CD4-positive, alpha-beta T cell treated with Interleukin-12 subunit alpha and Interleukin-12 subunit beta, for 1 hour (primary cell): ENCODE measurements at places on chromosomes 1 and 21.

- no peak for DNase-seq
Measured at GRCh38 chr1:19361611-19362147, 49.6 kb downstream of the SLC66A1 start.

DNA sequence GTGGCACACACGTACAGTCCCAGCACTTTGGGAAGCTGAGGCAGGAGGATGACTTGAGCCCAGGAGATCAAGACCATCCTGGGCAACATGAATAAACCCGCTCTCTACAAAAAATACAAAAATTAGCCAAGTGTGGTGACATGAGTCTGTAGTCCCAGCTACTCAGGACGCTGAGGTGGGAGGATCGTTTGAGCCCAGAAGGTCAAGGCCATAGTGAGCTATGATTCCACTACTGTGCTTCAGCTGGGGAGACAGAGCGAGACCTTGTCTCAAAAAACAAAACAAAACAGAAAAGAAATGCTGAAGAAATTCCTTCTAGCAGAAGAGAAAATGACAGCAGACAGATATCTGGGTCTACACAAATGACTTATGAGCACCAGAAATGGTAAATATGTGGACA lies 10.3 kb downstream of the ALDH9A1 start:
- DNase-seq, result no peak

GRCh38 chr21:35254765-35255138 lies 205.7 kb upstream of the RUNX1 start:
- DNase-seq, result no peak

- no peak for DNase-seq
Measured at GRCh38 chr1:204931768-204932572, 61.3 kb downstream of the NFASC start.

- DNase-seq, result no peak
Measured at GRCh38 chr1:191869790-191870312, 288.4 kb upstream of the RGS18 start.

GRCh38 chr1:1577367-1578011 lies 2.8 kb upstream of the SSU72 start:
- no peak for DNase-seq

GRCh38 chr1:167707942-167708341 lies 13.8 kb upstream of the MPZL1 start:
- DNase-seq, result no peak

- DNase-seq, result no peak
Measured at GRCh38 chr1:182855911-182856310, 16.8 kb downstream of the DHX9 start.

- no peak for DNase-seq
Measured at GRCh38 chr1:219119839-219120238, 53.8 kb upstream of the LYPLAL1 start.

GRCh38 chr1:157721985-157722384 lies 21.4 kb upstream of the FCRL3 start:
- no peak for DNase-seq

- no peak for DNase-seq
Measured at GRCh38 chr1:42852608-42852980, 6.2 kb downstream of the ZNF691 start.

DNA sequence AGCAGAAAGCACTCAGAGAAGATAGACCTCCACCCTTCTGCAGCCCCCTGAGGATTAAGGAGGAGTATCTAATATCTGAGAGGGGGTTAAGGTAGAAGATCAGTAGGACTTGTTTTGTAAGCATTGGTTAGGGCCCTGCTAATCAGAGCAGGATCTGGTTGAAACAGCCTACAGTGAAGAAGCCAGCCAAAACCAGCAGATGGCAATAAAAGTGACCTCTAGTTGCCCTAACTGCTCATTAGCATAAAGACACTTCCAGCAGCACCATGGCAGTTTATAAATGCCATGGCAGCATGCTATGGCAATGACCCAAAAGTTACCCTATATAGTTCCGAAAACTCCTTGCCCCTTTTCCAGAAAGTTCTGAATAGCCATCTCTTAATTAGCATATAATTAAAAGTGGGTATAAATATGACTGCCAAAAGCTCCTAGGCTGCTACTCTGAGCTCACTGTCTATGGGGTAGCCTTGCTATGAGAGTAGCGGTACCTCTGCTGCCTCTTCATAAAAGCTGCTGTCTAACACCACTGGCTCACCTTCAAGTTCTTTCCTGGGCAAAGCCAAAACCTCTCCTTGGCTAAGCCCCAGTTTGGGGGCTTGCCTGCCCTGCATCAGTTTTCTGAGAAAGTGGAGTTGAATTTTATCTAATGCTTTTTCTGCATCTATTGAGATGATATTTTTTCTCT lies 254.2 kb downstream of the PAPPA2 start:
- no peak for DNase-seq

DNA sequence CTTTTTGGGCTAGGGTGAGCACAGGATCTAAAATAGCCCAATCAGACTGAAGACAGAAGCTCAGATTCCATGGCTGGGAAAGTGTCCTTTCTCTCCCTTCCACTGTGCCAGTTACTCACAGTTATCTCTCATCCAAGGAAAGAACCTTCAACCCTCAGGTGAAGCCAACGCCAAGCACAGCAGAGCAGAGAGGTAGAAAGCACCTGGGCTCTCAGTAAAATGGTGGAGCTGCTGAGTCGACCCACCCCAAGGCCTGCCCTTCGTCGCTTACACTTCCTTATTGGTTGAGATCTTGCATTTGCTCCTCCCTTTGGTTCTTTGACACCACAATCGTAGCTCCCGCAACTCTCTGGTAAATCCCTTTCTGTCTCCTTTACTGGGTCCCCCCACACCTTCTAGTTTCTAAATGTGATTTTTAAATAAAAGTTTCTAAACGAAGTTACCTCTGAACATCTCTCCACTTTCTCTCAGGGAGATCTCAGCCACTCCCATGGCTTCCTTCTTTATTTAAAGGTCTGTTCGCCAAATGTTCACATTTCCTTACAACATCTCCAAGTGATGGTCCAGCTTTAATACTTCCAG lies 27.5 kb upstream of the SLC30A1 start:
- peak; percentile 17 for DNase-seq

DNA sequence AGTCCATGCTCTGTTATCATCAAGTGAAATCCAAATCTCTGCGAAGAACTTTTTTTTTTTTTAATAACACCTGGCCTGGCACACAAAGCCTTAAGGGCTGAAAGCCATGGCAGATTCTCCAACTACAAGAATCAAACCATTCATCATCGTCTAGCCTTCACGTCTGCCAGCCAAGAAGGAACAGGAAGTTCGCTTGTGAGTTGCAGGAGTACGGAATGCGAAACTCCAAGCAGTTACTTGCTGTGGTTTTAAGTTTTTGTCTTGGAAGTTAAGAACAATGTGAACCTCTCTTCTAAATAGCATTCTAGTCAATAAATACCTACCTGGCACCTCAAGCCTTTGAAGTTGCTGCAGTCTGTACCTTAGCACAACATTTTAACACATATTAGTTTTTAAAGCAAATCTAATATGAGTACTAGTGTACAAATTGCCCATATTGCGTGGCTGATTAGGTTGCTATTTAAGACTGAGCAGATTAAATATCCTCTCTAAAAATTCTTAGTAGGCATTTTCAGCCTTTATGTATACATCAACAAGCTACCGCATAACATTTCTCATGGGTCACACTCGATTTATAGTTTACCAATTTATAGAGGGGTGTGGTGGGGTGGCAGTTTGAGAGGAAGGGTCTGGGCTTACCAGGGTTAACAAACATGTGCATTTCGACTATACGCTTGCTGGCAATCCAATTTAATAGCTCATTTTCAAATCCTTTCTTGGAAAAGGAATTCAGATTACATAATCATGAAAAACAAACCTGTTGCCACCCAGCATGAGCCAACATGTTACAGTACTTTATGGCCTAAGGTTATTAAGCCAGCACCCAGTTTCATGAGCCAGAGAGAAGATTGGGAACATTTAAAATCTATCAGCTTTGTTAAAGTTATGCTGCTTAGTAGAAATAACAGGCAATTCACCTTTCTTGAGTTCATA lies 22.2 kb upstream of the PTPN14 start:
- no peak for DNase-seq
